ENCODE measurements at places on chromosomes 1 and 21. TPM values are rescaled to one million over a fixed set of nuclear protein-coding genes. Genes with fewer than 3 reads are reported as not detected.

- no peaks in the 10 kb centered on the region for H3K27me3 ChIP-seq
- H3K4me1 ChIP-seq = peaks cover 2% of the 10 kb centered on the region
- no peak for DNase-seq
Observed at GRCh38 chr1:57986432-57986831, 560.1 kb downstream of the OMA1 start.

DNA sequence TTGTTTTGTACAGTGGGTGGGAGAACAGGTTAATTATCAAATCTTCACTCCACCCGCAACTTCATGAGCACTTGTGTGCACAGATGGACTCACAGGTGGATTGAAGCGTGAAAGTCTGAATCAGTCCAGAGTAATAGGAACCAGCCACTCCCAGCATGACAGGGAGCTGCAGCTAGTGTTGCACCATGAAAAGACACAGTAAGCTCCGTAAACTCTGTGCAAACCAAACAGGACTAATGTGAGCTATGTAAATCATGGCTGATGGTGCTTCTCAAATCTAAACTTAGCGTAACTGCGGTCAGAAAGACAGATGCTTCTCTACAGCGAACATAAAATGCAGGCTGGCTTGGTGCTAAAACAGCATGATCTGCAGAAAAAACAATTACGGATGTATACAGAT, 114.4 kb downstream of the CENPF start:
- H3K4me3 ChIP-seq = no peak overlapping the region
- H3K27me3 ChIP-seq = no peaks in the 10 kb centered on the region
- no peak overlapping the region for H3K27ac ChIP-seq

GRCh38 chr1:67085326-67085725, 31.4 kb upstream of the SLC35D1 start:
- no peaks in the 10 kb centered on the region for H3K4me1 ChIP-seq
- no peaks in the 10 kb centered on the region for H3K27me3 ChIP-seq
- DNase-seq = no peak
- H3K27ac ChIP-seq = no peak overlapping the region
- H3K4me3 ChIP-seq = no peak overlapping the region
- H3K36me3 ChIP-seq = no peaks in the 10 kb centered on the region

GRCh38 chr1:67832737-67833601, at the start of gene GNG12:
Gene GNG12 (minus strand): TSS chr1:67833467. CDS start chr1:67707686, 125,781 bp downstream.
- peak; percentile 61 for DNase-seq
- peaks cover 6% of the 10 kb centered on the region for H3K27me3 ChIP-seq
- H3K27ac ChIP-seq = no peak within 1 kb of the TSS
- H3K36me3 ChIP-seq = no peaks in the 10 kb centered on the region

GRCh38 chr1:155321639-155322503, 1.2 kb downstream of the RUSC1 start:
- H3K4me1 ChIP-seq = peaks cover 18% of the 10 kb centered on the region
- H3K36me3 ChIP-seq = no peaks in the 10 kb centered on the region
- peak overlapping the region; percentile 97 for H3K4me3 ChIP-seq
- peaks cover 33% of the 10 kb centered on the region for H3K27me3 ChIP-seq

DNA sequence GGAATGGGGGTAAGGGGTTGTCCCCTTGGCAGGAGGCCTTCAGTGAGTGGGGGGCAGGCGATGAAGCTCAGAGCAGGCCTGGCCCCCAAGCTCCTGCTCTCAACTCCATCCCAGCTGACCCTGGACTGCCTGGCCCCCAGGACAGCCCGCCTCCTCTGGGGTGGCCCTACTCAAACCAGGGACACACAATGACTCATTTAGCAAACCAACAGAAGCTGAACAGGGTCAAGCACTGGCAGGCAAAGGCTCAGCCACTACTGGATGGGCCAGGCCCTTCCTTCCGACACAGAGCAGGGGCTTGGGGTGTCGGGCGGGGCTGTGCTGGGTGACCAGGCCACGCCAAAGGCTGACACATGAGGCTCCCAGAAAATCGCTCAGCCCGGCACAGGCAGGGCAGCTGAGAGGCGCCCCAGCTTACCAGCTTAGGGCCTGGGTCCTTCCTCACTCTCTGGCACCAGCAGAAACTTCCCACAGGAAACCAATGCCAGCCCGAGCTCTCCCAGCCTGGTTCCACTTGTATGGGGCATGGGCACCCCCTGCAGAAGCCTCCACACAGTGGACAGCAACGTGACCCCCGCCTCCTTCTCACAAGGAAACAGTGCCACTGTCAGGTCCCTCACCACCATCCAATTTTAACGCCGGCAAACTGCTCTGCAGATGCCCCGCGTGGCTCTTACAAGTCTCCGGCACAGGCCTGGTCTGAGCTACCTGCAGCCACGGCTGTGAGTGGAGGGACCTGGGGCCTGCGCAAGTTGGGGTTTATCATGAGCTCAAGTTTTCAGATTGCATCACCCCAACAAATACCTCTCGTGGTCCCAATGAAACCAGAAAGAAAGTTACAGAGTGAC, 114.3 kb downstream of the NPHP4 start:
- H3K4me1 ChIP-seq = peaks cover 11% of the 10 kb centered on the region
- H3K27ac ChIP-seq = no peak overlapping the region
- no peak overlapping the region for H3K4me3 ChIP-seq
- H3K36me3 ChIP-seq = peaks cover 26% of the 10 kb centered on the region

GRCh38 chr1:93687542-93687941, 5.9 kb upstream of the BCAR3 start:
- peaks cover 16% of the 10 kb centered on the region for H3K4me1 ChIP-seq
- peaks cover 2% of the 10 kb centered on the region for H3K27me3 ChIP-seq
- DNase-seq = no peak
- H3K4me3 ChIP-seq = no peak overlapping the region

GRCh38 chr1:244974106-244974505, 109.8 kb upstream of the HNRNPU start:
- H3K4me1 ChIP-seq = no peaks in the 10 kb centered on the region
- H3K4me3 ChIP-seq = no peak overlapping the region
- peaks cover 7% of the 10 kb centered on the region for H3K27me3 ChIP-seq
- no peaks in the 10 kb centered on the region for H3K36me3 ChIP-seq

DNA sequence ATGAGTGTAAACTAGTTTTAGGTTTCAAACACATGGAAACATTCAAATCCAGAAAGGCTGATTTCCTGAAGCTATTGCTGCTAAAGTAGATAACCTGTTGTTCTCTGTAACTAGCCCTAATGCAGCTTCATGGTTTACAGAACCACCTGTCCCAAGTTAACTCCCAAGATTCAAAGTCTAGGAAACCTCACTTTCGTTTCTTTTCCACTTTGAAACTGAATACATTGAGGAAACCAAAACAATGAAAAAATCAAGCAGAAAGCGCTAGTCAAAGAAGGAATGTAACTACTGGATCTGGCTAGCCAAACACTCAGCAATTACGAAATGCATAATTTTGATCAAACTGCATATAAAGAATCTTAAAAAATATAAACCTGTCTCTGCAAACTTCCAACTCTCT, 17.8 kb downstream of the SLC16A1 start:
- no peak overlapping the region for H3K4me3 ChIP-seq
- H3K27me3 ChIP-seq = no peaks in the 10 kb centered on the region
- no peak overlapping the region for H3K27ac ChIP-seq
- no peaks in the 10 kb centered on the region for H3K36me3 ChIP-seq

DNA sequence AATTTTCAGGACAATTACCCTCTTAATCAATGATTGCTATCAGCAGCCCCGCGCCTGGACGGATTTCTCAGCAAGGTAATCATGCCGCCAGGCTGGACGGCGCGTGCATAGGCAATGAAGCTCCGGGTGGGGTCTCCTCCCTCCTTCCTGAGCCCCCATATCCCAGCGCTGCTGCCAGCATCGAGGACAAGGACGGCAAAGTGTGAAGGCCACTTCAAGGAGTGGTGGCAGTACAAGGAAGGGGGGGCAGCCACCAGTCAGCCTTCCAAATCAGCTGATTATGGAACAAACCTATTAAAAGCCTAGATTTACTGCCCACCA, 51.1 kb downstream of the DMAP1 start:
- no peak overlapping the region for H3K4me3 ChIP-seq
- no peak overlapping the region for H3K27ac ChIP-seq
- H3K27me3 ChIP-seq = peaks cover 5% of the 10 kb centered on the region
- no peak for DNase-seq

GRCh38 chr1:117658676-117659075, 52.8 kb downstream of the TENT5C start:
- H3K27me3 ChIP-seq = peaks cover under 1% of the 10 kb centered on the region
- H3K4me3 ChIP-seq = no peak overlapping the region
- DNase-seq = no peak
- peaks cover 12% of the 10 kb centered on the region for H3K4me1 ChIP-seq

DNA sequence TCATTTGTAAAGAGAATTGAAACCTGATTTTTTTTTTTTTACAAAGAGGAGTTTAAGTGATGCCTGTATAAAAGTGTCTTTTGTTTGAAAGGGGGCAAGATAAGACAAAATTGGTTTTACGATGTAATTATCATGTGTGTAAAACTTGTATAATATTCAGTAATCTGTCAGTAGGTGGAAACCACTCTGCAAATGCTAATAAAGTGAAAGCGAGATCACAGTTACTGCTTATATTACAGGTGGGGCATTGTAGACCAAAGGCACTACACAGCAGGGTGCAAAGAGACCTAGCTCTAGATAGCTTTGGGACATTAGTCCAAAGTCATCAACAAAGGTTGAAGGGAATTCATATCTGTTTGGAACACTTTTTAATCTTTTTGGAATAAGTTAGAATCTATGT, 174.2 kb downstream of the LHX8 start:
- H3K4me3 ChIP-seq = no peak overlapping the region
- H3K27ac ChIP-seq = no peak overlapping the region
- DNase-seq = no peak
- H3K4me1 ChIP-seq = peaks cover 24% of the 10 kb centered on the region
- H3K36me3 ChIP-seq = no peaks in the 10 kb centered on the region
- H3K27me3 ChIP-seq = no peaks in the 10 kb centered on the region

DNA sequence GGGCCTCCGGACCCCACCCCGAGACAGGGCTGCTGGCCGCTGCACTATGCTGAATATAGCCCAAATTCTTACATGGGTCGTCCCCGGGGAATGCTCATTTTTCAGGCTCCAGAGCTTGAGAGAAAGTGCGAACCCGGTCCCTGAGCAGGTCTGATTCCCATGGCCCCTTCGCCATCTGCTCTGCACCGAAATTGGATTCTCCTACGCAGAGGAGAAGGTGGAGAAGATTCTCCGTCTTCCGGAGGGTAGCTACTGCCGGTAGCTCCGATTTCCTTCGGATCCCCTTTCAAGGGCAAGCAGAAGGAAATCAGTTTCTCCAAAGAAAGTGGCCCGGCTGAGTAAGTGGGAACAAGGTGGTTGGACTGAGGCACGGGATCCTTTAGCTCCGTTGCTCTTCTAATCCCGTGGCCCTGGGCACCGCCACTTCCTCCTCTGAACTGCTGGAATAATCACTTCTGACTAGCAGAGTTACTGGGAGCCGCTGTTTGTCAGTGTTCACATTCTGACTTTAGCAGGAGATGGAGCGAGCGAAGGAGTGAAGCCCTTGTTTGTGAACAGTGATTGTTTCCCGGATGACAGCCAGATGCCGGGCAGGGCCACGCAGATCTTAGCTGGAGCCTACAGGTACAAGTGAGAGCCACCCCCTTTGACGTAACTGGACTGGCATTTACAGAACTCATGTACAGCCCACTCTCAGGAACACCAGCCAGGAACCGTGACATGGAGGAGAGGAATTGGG, 1.1 kb upstream of the ZNF496 start:
- peak; percentile 53 for DNase-seq
- peaks cover 7% of the 10 kb centered on the region for H3K36me3 ChIP-seq
- H3K4me3 ChIP-seq = peak overlapping the region; percentile 91
- peaks cover 33% of the 10 kb centered on the region for H3K27me3 ChIP-seq
- H3K27ac ChIP-seq = peak overlapping the region; percentile 82

- DNase-seq = no peak
- H3K36me3 ChIP-seq = peaks cover 13% of the 10 kb centered on the region
- peaks cover 6% of the 10 kb centered on the region for H3K4me1 ChIP-seq
- H3K4me3 ChIP-seq = no peak overlapping the region
Observed at GRCh38 chr1:234592240-234592639, 17.7 kb downstream of the IRF2BP2 start.

- H3K4me3 ChIP-seq = peak overlapping the region; percentile 81
- DNase-seq = peak; percentile 61
- H3K36me3 ChIP-seq = peaks cover 6% of the 10 kb centered on the region
- peaks cover 13% of the 10 kb centered on the region for H3K27me3 ChIP-seq
Observed at GRCh38 chr1:231039161-231040018, 664 bp downstream of the FAM89A start.

DNA sequence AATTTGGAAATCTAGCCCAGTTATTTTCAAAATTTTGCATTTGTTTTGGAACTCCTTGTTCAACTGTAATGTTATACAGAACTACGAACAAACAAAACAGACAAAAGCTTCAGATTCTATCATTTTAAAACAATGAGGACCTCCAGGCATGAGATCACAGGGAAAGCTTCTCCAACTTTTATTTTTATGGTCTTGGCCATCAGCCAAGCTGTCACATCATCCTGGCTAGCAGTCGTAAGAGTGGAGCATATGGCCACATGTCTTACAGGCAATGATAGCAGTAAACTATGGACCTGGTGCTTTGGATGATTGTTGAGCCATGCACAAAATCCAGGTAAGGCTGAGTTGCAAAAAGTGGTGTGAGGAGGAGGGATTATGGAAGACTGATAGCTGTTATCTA, 299.6 kb downstream of the LMX1A start:
- no peak for DNase-seq
- no peaks in the 10 kb centered on the region for H3K36me3 ChIP-seq
- peaks cover 4% of the 10 kb centered on the region for H3K4me1 ChIP-seq
- H3K4me3 ChIP-seq = no peak overlapping the region
- H3K27ac ChIP-seq = no peak overlapping the region

DNA sequence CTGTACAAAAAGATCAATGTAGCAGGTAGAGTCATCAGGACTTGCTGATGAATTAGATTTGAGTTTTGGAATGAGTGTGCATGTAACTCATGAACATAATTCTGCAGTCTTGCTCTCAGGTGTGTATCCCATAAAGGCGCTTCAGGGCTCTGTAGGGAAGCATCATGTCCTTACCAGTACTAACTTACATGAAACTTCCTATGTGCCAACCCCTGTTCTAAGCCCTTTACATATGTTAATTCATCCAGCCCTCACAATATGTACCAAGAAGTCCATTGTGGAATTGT, 2.1 kb upstream of the FCRLB start:
- H3K27me3 ChIP-seq = peaks cover 5% of the 10 kb centered on the region
- no peak for DNase-seq
- no peaks in the 10 kb centered on the region for H3K4me1 ChIP-seq
- H3K27ac ChIP-seq = no peak overlapping the region

- H3K27ac ChIP-seq = no peak overlapping the region
- peaks cover 4% of the 10 kb centered on the region for H3K27me3 ChIP-seq
- no peak overlapping the region for H3K4me3 ChIP-seq
- no peaks in the 10 kb centered on the region for H3K36me3 ChIP-seq
- peaks cover 23% of the 10 kb centered on the region for H3K4me1 ChIP-seq
Observed at GRCh38 chr1:110340207-110340468, 961 bp downstream of the RBM15 start.

GRCh38 chr1:2526824-2527555, 594 bp upstream of the PANK4 start:
- H3K4me1 ChIP-seq = peaks cover 23% of the 10 kb centered on the region
- peak overlapping the region; percentile 77 for H3K4me3 ChIP-seq
- no peak for DNase-seq
- H3K27ac ChIP-seq = peak overlapping the region; percentile 20
- peaks cover 7% of the 10 kb centered on the region for H3K27me3 ChIP-seq

Gene ASCL5
- not detected for total RNA-seq

Gene POU2F1
- total RNA-seq = 37.7 TPM

Gene U2AF1
- 31.9 TPM for total RNA-seq

Gene OR2L3
- 0.15 TPM for total RNA-seq

All from glutamatergic neuron (in vitro differentiated cells).